T-helper 1 cell (primary cell): ENCODE measurements at places on chromosomes 13 and 19.

DNA sequence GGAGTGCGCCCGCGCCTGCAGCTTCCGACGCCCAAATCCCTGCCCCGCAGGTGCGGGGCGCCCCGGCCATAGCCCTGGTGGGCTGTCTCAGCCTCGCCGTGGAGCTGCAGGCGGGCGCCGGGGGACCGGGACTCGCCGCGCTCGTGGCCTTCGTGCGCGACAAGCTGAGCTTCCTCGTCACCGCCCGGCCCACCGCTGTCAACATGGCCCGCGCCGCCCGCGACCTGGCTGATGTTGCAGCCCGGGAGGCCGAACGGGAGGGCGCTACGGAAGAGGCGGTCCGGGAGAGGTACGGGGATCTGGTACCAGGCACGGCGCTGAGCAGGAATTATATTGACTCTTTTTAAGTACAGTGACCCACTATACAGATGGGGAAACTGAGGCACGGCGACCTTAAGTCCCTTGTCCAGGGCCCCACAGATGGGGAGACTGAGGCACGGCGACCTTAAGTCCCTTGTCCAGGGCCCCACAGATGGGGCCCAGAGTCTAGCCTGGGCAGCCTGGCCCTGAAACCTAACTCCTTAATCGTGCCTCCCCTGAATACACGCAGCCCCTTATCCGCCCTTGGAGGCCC is 586 bp downstream of the MRI1 start:
- DNase-seq: no peak

- DNase-seq: no peak
These were observed 190.9 kb downstream of the COL4A1 start for GRCh38 chr13:110116072-110116487.

DNA sequence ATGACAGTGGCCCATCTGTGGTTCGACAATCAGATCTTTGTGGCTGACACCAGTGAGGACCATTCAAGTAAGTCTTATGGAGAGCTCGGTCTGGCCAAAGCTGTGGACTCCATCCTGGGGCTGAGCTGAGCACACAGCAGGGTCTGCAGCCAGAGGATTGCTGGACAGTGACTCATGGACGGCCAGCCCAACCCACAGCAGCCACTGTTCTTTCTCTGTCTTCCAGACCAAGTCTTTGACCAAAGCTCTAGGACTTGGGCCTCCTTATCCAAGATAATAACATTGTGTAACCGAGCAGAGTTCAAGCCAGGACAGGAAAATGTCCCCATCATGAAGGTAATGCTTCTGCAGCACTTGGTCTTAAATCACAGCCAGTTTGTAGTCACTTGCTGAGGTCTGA is 12.4 kb downstream of the ATP12A start:
- DNase-seq: no peak

GRCh38 chr19:1811472-1811894 is 593 bp downstream of the ATP8B3 start:
- DNase-seq: no peak

GRCh38 chr13:43150369-43151207 is 127.2 kb downstream of the DNAJC15 start:
- DNase-seq: no peak

GRCh38 chr19:54041969-54042606 is 21.6 kb downstream of the VSTM1 start:
- no peak for DNase-seq

GRCh38 chr13:59047546-59047945 is 1116.2 kb downstream of the DIAPH3 start:
- no peak for DNase-seq

GRCh38 chr13:92473765-92474475 is 752.7 kb upstream of the GPC6 start:
- no peak for DNase-seq

DNA sequence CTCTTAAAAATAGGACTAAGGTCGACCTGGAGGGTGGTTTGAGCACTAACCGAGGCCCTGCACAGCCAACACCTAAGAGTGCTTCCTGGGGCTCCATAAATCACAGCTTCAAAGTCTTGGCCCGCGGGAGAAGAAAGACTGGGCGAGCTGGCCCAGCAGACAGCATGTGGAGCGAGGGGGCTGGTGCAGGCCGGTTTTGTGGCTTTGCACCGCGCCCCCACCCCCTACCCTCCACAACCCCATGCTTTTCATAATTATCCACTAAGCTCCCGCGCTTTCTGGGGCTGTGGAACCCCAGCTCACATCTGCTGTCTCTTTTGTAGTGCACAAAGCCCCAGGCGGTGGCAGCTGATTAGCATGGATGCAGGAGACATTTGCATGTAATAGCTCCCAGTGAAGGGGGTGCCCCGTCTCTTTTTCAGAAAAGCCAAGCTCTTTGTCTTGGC is 17.1 kb downstream of the CARM1 start:
- DNase-seq: no peak

DNA sequence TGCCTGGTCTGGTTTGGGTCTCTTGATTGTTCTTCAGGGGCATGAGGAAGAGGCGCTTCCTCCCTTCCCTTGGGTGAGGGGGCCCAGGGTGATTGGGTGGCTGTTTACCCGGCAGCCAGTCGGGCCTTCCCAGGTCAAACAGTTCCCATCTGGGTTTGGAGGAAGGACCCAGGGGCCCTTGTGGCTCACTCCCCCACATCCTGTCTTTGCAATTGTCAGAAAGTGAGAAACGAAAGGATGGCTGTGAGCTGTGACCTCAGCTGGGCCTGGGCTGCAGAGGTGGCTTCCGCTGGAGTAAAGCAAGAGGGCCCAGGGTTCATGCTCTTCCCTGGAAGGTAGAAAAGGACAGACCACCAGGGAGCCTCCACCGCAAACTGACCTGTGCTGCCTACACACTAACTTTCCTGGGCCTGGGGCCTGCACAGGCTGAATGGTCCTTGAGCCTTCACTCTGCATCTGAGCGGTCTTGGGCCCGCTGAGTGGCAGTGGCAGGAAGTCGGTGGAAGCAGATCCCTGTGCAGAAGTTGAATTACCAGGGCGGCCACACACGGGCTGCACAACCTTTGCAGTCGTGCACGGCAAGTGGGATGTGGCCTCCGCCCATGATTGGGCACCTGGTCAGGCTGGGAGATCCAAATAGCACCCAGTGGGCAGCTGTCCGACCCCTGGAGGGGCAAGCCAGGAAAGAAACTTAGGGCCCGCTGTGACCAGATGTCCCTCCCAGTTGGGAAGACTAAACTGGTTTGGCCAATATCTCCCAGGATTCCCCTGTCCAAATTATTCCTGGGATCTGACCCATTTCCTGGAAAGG is 5.3 kb upstream of the CD79A start:
- DNase-seq: peak; percentile 27

GRCh38 chr13:44294876-44295275 is 78.7 kb upstream of the SERP2 start:
- DNase-seq: no peak

- DNase-seq: peak; percentile 9
These were observed 102.6 kb upstream of the SERP2 start for GRCh38 chr13:44271031-44271455.

GRCh38 chr19:48595171-48595570 is 11.4 kb upstream of the SPACA4 start:
- no peak for DNase-seq

- DNase-seq: no peak
These were observed 1204.5 kb upstream of the SLC10A2 start for GRCh38 chr13:104270731-104271130.

GRCh38 chr13:98267080-98267912 is 90.2 kb upstream of the RNF113B start:
- no peak for DNase-seq
